CD4-positive, alpha-beta T cell treated with Interferon gamma for 1 hour (primary cell): ENCODE measurements at places on chromosomes 13 and 19.

DNA sequence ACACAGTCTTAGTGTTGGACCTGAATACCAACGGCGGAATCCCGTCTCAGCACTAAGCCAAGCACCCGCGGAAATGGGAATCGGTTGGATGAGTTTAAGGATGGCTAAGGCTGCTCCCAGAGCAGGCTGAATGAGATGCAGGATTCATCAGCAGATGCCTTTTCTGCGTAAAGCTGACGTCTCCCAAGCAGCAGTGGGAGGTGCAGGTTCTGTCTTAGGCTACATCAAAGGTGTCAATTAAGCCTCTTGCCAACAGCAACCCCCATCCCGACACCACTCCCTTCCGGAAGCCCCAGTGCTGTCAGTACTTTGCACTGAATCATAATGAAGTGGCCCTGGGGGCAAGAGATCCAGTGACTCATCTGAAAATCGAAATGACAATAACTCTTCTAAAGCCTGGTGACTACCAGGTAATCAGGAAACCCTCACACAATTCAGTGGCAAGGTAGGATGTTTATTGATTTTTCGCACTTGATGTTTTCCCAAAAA lies 275.6 kb downstream of the DCLK1 start:
- DNase-seq, result no peak

DNA sequence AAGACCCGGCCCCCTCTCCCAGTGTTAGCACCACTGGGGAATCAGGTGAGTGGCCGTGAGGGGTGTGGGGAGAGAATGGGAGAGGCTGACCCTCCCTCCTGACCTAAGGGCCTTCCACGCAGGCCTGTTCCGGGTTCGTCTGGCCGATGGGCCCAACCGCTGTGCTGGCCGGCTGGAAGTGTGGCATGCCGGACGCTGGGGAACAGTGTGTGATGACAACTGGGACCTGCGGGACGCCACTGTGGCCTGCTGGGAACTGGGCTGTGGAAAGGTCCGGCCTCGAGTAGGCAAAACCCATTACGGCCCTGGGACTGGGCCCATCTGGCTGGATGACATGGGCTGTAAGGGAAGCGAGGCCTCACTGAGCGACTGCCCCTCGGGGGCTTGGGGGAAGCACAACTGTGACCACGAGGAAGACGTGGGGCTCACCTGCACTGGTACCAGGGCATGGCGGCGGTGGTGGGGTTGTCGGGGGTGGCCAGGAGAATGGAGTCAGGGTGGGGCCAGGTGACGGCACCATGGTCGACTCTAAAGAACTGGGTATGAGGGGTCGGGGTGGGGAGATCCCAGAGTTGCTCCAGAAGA lies 12.2 kb downstream of the SSC5D start:
- no peak for DNase-seq

- no peak for DNase-seq
These were observed 337.0 kb upstream of the SLC10A2 start for GRCh38 chr13:103403148-103403740.

DNA sequence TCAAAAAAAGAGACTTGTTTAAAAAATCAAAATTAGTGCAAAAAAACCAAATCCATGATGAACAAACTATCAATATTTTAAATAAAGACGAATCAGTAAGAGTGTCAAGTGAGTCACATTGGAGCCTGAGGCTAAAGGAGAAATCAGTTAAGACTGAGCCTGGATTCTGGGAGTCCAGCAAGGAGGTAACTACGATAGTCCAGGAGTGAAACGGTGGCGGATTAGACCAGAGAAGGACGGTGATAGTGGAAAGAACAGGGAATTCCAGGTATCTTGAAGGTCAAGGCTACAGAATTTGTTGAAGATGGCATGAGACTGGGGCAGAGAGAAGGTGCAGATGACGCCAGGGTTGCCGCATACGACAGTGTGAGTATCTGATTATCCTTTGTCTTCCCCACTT lies 7.0 kb upstream of the NPAS1 start:
- DNase-seq, result no peak

DNA sequence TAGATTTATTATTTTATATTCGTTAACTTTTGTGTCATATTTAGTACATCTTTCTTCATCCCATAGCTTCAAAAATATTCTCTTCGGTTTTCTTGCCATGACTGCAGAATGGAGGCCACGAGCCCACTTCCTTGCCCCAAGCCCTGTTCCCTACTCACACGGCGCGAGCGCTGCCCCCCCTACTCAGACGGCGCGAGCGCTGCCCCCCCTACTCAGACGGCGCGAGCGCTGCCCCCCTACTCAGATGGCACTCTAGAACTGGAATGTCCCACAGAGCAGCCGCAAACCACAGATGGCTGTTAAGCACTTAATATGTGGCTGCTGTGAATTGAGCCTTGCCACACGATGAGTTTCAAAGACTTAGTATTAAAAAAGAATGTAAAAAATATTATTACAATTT lies 102.2 kb upstream of the PEG3 start:
- DNase-seq, result no peak

GRCh38 chr19:54435551-54436016 lies 13.4 kb upstream of the LENG8 start:
- no peak for DNase-seq

GRCh38 chr19:2144190-2144589 lies 7.2 kb downstream of the AP3D1 start:
- no peak for DNase-seq

DNA sequence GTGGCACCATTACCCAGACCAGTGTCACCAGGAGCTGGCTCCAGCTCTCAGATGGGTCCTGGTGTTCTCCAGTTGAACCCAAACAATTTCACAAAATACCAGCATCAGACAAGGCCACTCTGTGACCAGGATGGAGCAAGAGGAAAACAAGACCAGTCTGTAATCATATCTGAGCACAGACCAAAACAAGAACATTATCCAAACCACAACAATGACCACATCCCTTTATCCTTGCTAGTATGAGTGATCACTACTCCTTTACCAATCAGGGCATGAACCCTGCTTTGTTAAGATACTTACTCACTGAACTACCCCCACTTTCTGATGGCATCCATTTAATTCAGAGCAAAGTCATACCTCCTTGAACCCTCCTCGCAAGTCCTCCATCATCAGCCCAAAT lies 145.9 kb downstream of the NUFIP1 start:
- no peak for DNase-seq

GRCh38 chr13:114008964-114009589 lies 35.2 kb upstream of the C13orf46 start:
- no peak for DNase-seq

DNA sequence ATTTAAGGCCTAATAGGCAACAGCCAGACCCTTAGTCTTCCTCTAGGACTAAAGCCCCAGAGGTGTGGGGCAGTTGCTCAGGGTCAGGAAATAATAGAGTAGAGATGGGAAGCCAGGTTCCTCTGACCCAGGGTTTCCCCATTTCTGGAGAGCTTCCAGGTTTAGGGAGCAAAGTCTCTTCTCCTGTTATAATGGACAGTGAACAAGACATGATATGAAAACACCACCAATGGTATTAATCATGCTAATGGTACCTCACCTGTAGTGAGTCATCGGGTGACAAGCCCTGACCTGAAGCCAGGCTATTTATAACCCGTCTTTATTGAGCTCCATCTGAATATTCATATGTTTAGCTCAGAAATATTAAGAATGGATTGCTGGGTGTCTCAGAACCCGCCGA lies 24.6 kb downstream of the BICRA start:
- no peak for DNase-seq

DNA sequence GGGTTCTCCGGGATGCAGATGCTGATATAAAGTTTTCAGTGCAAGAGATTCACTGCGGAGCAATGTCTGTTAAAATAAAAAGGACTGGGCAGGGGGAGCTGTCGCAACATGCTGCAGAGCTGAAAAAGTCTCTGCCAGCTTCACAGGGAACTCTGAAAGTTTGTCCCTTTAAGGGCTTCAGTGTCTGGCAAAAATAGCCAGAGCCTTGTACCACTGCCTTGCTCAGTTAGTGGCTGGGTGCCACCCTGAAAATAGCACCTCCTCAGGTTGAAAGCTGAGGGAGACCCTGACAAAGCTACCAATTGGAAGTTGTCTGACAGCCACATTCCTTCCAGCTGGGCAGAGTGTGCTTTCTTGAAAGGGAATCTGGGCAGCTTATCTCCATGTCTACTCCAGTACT lies 3.0 kb upstream of the NDFIP2 start:
- DNase-seq, result no peak

- DNase-seq, result no peak
These were observed 49.7 kb upstream of the EHD2 start for GRCh38 chr19:47663435-47663910.

DNA sequence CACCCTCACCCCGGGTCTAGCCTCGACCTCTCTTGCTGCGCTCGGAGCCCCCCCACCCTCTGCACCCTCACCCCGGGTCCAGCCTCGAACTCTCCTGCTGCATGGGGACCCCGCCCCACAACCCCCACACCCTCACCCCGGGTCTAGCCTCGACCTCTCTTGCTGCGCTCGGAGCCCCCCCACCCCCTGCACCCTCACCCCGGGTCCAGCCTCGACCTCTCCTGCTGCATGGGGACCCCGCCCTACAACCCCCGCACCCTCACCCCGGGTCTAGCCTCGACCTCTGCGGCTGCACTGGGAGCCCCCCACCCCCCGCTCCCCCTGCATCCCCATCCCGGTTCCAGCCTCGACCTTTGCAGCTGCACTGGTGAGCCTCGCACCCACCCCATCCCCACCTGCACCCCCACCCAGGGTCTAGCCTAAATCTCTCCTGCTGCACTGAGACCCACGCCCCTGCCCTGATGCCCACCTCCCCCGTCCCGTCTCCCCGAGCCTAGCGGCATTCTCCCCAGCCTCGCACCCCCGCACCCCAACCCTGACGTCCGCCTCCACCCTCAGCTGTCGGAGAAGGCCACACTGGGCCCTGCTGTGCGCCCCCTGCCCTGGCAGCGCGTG lies 1.8 kb downstream of the CFD start:
- DNase-seq, result no peak

- no peak for DNase-seq
These were observed 4.5 kb downstream of the GRIK5 start for GRCh38 chr19:42065511-42065910.
